Hematopoietic multipotent progenitor cell treated with erythropoietin and hydrocortisone succinate and interleukin-3 and kit ligand, for 8 days (in vitro differentiated cells): ENCODE measurements at places on chromosomes 5 and 9.

DNA sequence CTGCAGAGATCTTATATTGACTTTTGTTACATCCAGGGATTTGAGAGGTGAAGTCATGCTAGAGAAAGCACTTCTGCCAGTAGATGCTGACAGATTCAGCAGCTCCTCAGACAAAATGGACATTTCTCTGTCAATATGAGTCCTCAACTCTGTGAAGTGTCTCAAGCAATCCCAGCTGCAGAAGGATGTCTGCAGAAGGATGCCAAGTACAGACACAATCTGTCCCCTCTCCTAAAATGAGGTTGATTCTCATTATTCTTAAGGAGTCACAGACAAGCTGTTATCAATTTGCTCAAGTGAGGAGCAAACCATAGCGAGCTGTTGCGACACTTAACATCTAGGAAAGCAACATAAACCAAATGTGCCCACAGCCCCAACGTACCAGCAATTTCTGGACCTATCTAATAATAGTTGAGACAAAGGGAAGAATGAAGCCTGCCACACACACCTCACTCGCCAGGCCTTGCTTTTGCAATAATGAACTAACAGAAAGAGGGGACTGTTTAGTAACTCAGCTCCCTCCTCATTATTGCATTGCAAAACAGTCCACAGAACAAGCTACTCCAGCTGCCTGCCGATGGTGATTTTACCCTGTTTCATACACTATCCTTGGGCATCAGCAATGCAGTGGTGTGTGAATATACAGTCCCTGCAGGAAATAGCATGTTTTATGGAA, 364.2 kb upstream of the PDE4D start:
- peak; percentile 23 for DNase-seq

GRCh38 chr9:109969011-109969410, 189.0 kb downstream of the PALM2AKAP2 start:
- no peak for DNase-seq

GRCh38 chr5:167248257-167248656, 1043.2 kb upstream of the WWC1 start:
- no peak for DNase-seq

DNA sequence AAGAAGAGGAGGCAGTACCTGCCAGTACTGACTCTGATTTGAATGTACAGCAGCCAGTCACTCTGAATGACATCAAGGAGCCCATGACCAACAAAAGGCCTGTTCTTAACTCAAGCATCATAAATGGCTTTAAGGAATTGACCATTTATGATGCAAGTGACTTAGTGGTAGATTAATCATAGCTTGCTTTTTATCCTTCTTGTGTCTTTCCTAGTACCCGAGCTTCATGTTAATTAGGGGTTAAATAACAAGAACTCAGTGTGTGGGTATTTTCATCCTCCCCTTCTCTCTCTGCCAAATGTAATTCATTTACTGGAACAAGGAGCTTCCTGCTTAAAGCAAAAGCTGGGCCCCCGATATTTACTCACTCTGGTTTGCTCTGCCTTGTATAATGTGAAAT, 146.5 kb downstream of the UNC13B start:
- DNase-seq: no peak

GRCh38 chr5:173497685-173498084, 118.8 kb downstream of the BOD1 start:
- no peak for DNase-seq

DNA sequence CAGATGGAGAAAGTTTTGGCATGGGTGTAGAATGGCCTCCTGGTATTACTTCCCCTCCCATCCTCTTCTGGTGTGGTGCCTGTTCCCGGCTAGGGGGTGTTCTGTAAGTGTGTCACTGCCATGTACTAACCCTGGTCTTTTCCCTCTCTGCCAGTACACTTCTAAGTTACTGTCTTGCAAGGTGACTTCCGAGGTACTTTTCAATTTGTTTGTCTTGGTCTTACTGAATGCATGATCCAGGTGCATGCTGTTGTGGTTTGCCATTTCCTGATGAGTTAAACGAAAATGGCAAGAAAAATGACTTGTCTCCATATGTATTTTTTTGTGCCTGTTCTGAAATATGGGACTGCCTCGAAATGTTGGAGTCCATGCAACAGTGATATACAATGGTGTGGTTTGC, 46.0 kb downstream of the C9orf152 start:
- no peak for DNase-seq

GRCh38 chr5:133581918-133582317, 30.4 kb downstream of the FSTL4 start:
- DNase-seq: no peak

GRCh38 chr9:121494192-121494591, 5.5 kb downstream of the GGTA1 start:
- DNase-seq: peak; percentile 34

DNA sequence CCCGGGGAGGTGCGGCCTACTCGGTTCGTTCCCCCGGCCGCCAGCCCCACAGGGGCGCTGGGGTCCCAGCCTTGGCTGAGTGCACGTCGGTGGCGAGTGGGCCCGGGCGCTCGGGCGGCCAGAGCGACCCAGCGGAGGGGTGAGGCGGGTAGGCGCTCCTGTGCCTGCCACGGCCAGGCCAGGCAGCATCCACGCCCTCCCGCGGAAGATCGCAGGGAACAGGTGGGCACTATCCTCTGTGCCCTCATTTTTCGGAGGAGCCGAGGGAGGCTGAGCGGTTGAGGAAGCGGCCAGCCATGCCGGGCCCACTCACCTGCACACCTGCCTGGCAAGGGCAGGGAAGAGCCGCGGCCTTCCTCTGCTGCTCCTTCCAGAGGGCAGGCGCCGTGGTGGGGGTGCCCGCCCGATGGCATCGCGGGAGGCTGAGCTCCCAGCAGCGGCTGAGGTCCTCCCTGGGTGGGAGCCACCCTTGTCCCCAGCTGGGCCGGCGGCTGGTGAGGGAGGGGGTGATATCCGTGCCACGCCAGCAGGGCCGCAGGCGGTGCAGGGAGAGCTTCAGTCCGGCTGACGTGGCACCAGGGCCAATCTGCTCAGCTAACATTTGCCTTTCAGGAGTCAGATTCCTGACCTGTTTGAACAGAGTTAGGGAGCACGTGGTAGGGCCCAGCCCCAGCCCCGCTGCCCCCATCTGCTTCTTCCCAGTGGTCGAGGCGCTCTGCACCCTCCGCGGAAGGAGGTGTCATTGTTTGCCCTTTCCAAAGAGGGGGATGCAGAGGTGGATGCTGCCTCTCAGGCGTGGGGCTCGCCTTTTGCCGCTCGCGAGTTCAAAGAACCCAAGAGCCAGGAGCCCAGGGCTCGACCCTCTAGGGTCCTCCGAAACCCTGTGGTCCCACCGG, 1.6 kb upstream of the SEC16A start:
- no peak for DNase-seq

DNA sequence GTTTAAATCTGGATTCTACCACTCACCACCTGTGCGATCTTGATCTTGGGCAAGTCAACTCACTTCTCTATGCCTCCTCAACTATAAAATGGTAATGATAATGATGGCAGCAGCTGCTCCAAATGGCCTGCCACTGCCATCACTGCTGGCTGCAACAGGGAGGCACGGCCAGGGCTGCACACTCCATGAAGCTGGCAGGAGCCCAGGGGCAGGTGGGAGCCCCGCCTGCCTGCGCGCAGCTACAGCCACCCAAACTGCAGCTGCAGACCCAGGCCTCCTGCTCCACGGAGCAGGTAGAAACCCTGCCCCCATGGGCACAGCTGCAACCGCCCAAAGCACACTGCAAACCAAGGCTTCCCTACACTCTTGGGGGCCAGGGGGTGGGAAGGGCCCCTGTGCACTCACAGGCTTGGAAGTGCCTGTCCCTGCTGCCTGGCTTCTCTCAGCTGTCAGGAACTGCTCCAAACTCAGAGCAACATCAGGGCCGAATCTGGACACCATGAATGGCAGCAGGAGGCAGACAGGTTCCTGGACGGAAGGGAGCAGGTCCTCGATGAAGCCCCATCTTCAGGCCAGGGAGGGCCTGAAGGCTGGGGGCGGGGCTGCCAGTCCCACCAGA, 57.6 kb downstream of the PRELID2 start:
- no peak for DNase-seq

- no peak for DNase-seq
Observed at GRCh38 chr9:123807251-123807650, 122.7 kb downstream of the DENND1A start.

DNA sequence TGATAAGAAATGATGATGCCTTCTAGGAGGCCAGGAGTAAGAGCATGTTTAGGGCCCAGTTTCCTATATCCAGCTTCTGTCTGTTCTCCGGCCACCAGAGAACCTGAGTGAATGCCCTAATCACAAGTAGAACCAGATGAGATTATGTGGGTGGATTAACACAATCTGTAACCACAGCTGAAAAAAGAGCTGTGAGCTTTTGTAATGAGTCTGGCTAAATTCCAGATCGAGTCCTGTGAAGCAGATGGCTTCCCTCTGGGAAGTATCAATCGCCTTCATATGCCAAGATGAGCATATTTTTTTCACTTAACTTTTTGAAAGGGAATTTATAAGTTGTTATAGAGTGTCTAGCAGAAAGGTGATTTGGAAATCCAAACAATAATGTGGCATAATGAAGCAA, 99.8 kb downstream of the NNT start:
- no peak for DNase-seq

- DNase-seq: peak; percentile 84
Observed at GRCh38 chr5:68419637-68420452, 204.3 kb downstream of the PIK3R1 start.

GRCh38 chr5:146068977-146069779, 36.2 kb downstream of the PLAC8L1 start:
- DNase-seq: no peak

GRCh38 chr5:52685566-52685965, 102.2 kb upstream of the ITGA1 start:
- DNase-seq: no peak

DNA sequence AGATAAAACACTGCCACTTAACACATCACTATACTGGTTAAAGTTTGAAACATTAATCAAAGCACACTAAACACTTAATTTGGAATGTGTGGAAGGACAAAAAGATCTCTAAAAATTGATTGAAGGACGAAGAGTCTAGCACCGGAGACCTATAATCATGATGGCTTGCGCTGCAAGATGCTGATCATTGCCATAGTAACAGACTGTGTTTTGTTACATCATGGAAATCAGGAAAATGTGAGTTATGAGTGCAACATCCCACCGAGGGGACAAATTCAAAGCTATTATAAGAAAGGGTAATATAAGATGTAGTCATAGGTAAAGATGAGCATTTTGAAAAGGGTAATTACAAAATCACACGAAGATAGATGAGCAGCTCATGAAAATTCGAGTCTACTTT, 278.8 kb upstream of the CTNND2 start:
- DNase-seq: no peak

- DNase-seq: no peak
Observed at GRCh38 chr5:168693883-168694282, 114.7 kb upstream of the PANK3 start.

DNA sequence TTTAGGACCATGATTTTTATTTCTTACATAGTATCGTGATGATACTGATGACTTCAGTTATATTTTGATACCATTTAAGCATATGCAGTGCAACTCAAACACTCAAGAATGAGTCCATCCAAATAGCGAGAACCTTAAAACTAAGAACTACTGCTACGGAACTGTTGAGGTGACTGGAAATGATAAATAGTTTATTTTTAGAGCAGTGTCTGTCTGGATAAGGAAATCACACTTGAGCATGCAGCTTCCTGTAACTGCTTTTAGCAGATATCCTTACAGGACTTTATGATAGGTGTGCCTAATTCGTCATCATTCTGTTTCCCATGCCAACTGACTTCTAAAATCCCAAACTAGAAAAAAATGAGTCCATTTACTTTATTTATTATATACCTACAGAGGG, 85.5 kb downstream of the ADGRV1 start:
- peak; percentile 55 for DNase-seq

DNA sequence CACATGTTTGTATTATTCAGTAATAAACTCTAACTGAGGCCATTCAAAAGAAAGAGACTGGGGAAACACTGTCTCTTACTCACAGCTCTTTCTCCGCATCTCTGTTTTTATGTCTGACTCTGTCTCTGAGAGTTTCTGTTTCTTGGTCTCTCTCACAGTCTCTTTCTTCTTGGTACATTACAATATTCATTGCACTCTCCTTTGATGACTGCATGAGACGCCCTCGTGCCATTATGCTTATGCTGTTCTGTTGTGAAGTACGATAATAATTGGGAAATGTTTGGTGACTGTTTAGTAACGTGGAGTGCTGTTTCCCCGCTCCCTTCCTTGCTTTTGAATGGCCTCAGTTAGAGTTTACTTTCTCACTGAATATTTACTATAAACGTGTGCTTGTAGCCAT, 25.3 kb upstream of the TLX3 start:
- DNase-seq: no peak

DNA sequence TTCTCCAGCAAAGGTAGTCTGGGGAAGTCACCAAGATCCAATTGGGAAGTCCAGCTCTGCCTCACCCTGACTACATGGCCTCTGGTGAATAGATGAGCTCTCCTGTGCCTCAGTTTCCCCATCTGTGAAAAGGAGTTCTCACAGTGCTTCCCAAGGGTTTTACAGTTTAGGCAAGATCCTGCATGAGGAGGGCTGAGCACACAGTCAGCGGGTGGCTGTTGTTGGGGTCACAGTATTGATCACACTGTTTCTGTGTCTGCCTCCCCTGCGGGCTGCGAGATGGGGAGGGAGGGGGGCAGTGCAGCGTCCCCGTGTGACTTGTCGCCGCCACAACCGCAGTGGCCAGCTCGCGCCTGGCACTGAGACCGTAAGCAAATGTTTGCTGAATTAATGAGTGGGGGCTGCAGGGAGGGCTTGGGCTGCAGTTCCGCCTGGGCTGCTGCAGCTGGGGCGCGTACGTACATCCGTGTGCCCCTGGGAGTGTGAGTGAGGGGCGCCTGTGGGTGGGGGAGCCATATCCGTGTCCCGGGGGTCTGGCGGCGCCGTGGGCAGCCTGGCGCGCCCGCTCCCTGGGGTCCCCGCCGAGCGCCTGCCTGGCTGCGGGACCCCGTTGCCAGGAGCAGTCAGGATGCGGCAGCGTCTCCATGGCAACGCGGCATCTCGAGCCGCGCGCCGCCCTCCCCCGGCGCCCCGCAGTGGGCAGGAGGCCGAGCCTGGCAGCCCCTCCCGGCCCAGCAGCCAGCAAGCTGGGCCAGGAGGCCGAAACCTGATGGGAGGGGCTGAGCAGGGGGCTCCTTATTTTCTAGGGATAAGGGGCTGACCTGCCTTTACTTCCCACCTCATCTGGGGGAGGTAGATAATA, 31.4 kb upstream of the PSD2 start:
- DNase-seq: no peak

- DNase-seq: no peak
Observed at GRCh38 chr9:91155746-91156376, 205.9 kb downstream of the AUH start.

GRCh38 chr5:147190331-147190730, 44.5 kb upstream of the STK32A start:
- DNase-seq: no peak

- DNase-seq: no peak
Observed at GRCh38 chr9:14939378-14939777, 29.1 kb upstream of the FREM1 start.

- DNase-seq: no peak
Observed at GRCh38 chr5:17157294-17157693, 60.1 kb upstream of the BASP1 start.

- DNase-seq: no peak
Observed at GRCh38 chr5:107893642-107894041, 222.9 kb upstream of the EFNA5 start.
